Memory B cell (primary cell): ENCODE measurements at places on chromosomes 5 and 9.

- DNase-seq: no peak
Observed at GRCh38 chr5:110371011-110371724, 355.3 kb downstream of the TMEM232 start.

DNA sequence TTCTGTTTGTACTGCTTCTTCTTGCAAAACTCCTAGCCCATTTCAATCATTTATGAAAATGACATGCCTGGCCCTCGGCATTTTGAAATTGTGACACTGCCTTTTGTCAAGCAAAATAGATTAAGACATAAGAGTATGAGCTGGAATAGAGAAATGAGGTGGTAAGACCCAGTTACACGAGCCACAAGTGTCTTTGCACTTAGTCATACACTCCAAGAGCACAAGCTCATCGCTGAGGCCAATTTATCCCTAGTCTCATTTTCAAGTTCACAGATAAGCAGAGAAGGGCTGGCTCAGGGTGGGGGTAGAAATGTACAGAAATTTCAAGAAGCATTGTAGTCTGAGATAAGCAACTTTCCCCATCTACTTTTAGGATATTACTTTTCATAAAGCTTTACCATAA is 40.6 kb upstream of the MAP1B start:
- no peak for DNase-seq

DNA sequence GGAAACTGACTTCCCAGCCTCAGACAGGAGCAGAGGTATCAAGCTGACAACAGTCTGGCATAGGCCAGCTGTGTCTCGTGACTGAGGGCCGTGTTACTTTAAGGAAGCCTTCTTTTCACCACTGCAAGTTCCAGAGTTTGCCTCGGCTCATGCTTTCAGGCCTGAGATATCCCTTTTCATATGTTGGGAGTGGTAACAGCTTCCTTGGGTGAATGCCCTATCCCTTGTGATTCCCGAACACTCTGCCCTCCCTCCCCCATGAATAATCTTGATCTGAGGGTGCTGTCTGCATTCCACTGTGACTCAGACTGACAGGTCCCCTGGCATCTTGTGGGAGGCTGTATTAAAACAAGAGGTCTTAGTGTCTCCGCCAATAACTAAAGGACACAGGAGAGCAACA is 49.7 kb upstream of the ARL15 start:
- DNase-seq: no peak

DNA sequence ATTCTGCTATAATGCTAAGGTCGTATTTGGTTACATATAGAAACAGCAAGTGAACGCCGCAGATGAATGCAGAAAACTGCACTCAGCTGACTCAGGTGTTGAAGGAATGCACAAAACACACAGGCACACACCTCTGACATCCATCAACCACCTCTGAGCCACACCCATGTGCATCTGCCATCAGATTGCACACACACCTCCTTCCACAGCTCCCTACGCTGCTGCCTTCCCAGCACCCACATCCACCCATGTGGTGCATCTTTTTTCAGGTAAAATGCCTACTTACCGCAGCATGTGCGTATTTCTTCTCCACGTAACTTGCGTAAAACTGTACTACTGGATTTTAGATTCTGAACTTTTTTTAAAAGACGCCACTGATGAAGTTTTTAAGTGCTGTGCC is 7.1 kb downstream of the STK10 start:
- DNase-seq: no peak

DNA sequence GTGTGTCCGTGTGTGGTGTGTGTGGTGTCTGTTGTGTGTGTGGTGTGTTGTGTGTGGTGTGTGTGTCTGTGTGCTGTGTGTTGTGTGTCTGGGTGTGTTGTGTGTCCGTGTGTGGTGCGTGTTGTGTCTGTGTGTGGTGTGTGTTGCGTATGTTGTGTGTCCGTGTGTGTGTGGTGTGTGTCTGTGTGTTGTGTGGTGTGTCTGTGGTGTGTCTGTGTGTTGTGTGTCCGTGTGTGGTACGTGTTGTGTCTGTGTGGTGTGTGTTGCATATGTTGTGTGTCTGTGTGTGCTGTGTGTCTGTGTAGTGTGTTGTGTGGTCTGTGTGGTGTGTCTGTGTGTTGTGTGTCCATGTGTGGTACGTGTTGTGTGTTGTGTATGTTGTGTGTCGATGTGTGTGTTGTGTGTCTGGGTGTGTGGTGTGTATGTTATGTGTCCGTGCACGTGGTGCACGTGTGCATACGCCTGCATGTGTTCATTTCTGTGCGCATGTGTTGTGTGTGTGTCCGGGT is 72.3 kb downstream of the KCNT1 start:
- no peak for DNase-seq

- no peak for DNase-seq
Observed at GRCh38 chr5:16570121-16570815, 46.5 kb downstream of the RETREG1 start.

- no peak for DNase-seq
Observed at GRCh38 chr5:168848569-168848968, 269.4 kb upstream of the PANK3 start.

DNA sequence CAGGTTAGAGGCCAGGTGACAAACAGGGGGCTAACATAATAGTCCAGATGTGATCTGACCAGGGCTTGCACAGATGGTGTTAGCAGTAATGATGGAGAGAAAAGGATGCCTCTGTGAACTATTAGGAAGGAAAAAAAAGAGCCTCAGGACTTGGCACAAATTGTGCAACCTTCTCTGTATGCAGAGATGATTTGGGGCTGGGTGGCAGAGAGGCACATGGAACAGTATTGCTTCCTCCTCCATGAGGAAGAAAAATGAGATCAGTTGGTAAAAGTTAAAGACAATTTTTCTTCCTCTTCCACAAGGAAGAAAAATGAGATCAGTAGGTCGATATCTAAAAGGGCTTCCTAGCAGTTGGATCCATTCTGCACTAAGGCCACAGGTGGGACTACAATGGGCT is 13.9 kb upstream of the ANXA6 start:
- DNase-seq: no peak

DNA sequence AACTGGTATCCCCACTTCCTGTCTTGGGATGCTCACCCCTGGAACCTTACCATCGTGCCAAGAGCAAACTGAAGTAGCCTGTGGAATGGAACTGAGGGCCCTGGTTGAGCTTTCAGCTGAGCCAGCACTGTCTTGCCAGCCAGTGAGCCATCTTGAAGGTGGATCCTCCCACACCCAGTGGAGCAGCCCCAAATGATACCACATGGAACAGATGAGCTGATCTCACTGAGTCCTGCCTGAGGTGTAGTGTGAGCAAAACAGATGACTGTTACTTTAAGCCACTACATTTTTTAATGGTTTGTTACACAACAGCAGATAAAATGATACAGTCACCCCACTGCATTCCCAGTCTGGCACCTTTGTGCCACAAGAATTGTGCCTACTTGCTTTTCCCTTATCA is 2.2 kb upstream of the PCYOX1L start:
- no peak for DNase-seq

DNA sequence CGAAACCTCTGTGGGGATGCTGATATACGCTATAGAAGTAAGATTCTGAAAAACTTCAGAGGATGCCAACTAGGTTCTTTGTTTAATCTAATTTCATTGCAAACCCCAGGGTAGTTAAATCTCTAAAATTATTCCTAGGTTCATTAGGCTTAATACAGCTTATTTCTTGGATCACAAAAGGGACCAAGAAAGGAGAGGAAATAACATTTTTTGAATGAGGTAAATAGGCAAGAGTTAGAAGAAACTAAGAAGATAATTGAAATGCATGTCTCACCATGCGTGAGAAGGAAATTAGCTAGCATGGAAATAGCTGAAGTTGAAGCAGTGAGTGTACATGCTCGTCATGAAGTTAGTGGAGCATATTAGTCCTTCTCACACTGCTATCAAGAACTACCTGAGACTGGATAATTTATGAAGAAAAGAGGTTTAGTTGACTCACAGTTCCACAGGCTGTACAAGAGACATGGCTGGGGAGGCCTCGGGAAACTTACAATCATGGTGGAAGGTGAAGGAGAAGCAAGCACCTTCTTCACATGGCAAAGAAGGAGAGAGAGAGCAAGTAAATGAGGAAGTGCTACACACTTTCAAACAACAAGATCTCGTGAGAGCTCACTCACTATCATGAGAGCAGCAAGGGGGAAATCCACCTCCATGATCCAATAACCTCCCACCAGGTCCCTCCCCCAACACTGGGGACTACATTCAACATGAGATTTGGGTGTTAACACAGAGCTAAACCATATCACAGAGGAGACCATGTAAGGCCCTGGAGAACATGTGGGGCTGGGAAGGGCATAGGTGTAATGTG is 125.1 kb upstream of the OSMR start:
- DNase-seq: no peak

- no peak for DNase-seq
Observed at GRCh38 chr5:113192541-113192940, 215.9 kb downstream of the DCP2 start.

GRCh38 chr5:27818888-27819287 is 780.5 kb upstream of the CDH9 start:
- DNase-seq: no peak

DNA sequence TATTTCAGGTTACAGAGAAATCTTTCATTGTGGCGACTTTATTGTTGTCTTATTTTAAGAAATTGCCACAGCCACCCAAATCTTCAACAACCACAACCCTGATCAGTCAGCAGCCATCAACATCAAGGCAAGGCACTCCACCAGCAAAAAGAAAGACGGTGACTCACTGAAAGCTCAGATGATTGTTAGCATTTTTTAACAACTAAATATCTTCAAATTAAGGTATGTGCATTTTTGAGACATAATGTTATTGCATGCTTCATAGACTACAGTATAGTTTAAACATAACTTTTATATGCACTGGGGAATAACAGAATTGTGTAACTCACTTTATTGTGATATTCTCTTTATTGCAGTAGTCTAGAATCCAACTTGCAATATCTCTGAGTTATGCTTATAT is 263.4 kb downstream of the TMEM232 start:
- no peak for DNase-seq

DNA sequence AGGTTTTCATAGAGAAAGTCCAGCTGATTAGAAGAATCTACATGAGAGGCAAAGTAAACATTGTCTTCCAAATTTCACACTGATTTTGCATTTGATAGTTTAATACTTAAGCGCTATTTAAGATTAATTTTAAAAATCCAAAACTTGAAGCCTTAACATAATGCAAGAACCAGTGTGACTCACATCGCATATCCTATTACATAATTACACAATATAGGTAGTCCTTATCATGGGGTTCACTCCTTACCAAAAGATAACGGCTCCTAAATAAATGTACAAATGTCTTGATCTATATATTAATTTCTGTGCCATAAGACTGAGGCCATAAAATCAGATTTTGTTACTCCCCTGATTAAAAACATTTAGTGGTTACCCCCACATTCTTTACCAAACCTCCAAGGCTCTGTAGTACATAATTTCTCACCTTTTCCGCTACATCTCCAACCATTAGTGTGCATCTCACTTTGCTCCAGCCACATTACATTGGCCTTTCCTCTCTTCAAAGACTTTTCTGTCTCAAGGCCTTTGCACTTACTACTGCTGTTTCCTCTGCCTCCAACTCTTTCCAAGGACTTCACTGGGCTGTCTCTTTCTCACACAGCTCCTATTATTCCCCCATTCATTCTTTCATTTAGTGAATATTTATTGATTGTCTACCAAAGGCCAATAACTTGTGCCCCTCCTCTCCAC is 1.0 kb downstream of the RIOK2 start:
- no peak for DNase-seq

GRCh38 chr9:116312221-116312620 is 158.6 kb downstream of the PAPPA start:
- DNase-seq: no peak

- no peak for DNase-seq
Observed at GRCh38 chr5:150341989-150342388, 15.5 kb upstream of the TCOF1 start.

DNA sequence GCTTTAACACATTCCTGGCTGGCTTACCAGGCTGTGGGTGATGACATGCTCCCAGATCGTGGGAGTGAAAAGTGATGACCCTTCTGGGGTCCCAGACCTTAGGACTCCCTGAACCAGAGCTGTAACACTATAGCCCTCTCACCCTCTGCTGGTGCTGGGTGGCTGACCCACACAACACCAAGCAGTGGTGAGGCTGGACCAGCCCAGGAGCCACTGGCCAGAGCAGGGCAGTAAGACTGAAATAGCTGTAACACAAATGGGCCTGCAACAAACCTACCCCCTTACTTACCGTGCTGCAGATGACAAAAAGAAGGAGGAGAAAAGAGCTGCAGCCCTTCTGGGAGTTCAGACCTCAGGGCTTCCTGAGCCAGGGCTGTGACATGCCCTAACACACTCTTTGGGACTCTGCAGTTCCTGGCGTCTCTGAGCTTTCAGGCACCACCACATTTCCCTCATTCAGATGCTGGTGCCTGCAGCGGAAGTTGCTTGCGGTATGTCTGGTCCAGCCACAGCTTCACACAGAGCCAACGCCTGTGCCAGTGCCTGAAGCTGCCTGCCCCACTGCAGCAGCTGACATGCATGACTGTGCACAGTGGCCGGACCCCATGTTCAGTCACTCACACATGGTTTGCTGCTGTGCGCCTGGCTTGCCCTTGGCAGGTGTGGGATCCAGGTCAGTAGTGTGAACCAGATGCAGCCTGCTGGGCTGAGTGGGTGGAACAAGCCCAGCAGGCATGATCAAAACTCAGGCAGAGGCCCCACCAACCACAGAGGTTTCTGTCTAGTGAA is 1247.4 kb downstream of the EFNA5 start:
- DNase-seq: no peak

- no peak for DNase-seq
Observed at GRCh38 chr5:5967373-5967772, 411.0 kb downstream of the MED10 start.

GRCh38 chr9:132731230-132731629 is 61.0 kb downstream of the GTF3C4 start:
- DNase-seq: no peak

- DNase-seq: no peak
Observed at GRCh38 chr9:133640580-133641395, 4.6 kb downstream of the DBH start.

DNA sequence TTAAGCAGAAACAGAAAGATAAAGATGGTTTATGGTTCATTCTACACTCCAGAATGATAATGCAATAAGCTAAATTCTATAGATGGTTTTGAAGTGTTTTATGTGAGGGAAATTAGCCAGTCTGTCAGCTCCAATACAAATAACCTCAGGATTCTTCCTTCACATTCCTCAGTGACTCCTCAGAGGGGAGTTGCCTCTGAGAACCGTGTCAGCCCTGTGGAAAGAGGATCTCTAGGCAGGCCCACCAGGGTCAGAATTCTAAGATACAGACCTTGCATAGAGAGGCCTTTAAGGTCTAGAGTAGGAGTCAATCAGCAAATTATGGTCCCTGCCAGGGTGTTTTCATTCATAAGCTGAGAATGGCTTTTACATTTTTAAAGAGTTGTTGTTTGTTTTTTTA is 26.6 kb downstream of the RUSC2 start:
- DNase-seq: no peak
